ENCODE measurements at places on chromosomes 5 and 9.

DNA sequence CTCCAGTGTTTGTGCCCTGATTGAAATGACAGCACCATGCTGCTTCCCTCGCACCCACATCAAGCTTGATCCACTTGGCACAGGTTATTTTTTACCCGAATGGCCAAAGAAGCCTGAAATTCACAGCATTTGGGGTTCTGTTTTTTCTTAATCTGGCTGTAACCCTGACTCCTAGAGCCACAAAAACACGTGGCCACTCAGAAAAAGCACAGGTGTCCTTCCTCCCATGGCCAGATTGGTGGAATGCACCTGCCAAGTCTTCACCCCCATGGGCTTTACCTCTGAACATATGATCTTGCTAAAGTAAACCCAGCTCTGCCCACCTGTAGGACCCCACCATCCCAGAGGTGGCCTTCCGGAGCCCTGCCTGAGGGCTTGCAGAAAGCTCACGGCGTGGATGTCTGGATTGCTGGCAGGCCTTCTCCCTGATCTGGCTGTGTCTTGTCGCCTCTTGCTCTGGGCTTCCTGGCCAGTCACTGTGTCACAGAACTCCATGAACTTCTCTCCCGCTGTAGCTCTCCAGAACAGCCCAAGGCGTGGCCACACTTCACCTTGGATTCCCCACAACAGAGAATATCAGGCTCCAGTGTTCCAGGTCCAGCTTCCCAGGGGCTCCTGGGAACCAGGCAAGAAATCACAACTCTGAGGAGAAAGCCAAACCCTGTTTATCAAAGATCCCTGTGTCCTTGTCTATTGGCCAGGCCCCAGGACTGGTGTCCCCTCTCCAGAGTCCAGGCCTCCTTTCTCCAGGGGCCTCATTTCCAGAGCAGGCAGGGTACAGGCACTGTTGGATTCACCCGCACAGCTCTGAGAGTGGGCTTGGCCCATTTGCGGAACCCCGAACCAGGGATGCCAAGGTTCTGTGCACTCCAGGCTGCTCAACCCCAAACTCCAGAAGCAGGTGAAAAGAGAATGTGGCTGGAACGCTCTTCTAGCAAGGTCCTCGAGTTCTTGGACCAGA, 272.5 kb downstream of the SYK start:
- DNase-seq: no peak

- DNase-seq: peak; percentile 67
Measured at GRCh38 chr9:4243877-4244812, 55.7 kb downstream of the GLIS3 start.

GRCh38 chr5:126348855-126349635, 74.2 kb upstream of the GRAMD2B start:
- no peak for DNase-seq

DNA sequence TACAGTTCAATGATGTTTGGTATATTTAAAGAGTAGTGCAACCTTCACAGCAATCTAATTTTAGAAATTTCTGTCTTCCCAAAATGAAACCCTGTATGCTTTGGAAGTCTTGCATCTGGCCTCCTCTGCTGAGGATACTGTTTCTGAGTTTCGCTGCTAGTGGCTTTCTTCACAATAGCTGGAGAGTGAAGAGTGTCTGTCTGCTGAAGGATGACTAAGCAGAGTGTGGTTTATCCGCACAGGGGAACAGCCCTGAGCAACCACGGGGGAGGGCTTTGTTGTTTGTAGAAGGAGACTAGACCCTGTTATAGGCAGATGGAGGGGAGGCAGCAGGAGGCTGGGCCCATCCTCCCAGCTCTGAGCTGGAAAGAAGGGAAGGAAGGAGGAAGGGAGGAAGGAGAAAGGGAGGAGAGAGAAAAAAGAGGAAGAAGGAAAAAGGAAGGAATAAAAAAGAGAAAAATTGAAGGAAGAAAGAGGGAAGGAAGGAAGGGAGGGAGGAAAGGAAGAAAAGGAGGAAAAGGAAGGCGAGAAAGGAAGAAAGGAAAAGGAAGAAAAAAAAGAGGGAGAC, 10.5 kb upstream of the IRX2 start:
- DNase-seq: no peak

DNA sequence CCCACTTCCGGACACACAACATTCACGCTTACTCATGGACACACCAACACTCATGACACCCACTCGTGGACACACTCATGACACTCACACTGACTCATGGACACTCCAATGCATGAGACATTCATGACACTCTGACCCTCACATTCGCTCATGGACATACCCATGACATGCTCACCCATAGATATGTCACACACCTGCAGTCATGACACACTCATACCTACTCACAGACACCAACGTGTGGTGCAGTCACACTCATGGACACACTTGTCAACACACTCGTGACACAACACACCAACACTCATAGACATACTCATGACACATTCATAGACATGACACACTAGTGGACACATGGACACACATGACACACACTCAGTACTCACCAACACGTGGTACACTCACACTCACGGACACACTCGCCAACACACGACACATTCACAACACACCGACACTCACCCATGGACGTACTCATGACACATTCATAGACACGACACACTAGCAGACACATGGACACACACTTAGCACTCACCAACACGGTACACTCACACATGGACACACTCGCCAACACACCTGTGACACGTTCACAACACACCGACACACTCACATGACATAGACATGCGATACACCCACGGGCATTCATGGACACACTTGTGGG, 73.4 kb downstream of the PHF2 start:
- DNase-seq: no peak

DNA sequence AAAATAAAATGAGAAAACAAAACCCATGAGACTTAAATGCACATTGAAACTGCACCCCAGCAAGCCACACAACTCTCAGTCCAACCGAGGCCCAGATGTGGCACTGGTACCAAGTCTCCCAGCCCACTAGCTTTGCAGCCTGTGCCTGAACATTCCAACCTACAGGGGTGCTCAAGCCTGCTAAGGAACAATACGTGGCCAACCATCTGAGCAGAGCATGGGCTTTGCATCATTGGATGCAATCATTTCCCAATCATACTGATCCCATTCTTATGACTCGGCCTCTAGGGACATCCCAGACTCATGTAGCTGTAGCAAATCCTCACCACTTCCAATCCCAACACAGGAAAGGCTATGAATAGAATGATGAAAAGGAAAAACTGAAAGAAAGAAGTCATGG, 297.2 kb downstream of the SPOCK1 start:
- DNase-seq: no peak

DNA sequence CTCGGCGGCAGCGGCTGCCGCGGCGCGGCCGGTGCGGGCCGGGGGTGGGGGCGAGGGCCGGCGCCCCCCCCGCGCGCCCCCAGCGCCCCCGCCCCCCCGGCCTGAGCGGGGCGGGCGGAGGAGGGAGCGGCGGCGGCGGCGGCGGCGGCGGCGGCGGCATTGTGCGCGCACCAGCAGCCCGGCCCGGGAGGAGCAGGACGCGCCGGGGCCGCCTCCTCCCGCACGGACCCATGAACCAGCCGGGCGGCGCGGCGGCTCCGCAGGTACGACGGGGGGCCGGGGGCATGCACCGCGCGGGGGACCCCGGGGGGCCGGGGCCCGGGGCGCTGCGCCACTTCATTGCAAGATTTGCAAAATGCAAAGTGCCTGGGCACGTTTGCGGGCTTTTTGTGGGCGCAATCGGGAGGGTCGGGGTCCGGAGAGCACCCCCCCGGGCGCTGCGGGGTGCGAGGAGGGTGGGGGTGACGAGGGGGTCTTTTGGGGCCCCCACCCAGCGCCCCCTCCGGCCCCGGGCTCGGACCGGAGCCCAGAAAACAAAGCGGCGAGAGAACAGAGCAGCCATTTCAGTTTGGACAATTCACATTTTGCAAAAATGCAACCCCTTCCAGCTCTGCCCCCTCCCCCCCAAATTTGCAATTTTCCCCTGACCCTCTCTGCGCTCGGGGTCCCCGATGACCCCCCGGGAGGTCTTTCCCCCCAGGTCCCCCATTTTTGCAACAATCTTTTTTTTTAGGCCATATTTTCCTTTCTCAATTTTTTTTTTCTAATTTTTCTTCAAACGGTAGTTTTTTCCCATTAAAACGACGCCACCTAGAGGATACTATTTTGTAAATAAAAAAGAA, at the start of gene ZNF618:
ZNF618 (plus strand) TSS at position 159 of the 842 bp plus-strand sequence; CDS start at position 231, 72 bp downstream.
- DNase-seq: peak; percentile 50

DNA sequence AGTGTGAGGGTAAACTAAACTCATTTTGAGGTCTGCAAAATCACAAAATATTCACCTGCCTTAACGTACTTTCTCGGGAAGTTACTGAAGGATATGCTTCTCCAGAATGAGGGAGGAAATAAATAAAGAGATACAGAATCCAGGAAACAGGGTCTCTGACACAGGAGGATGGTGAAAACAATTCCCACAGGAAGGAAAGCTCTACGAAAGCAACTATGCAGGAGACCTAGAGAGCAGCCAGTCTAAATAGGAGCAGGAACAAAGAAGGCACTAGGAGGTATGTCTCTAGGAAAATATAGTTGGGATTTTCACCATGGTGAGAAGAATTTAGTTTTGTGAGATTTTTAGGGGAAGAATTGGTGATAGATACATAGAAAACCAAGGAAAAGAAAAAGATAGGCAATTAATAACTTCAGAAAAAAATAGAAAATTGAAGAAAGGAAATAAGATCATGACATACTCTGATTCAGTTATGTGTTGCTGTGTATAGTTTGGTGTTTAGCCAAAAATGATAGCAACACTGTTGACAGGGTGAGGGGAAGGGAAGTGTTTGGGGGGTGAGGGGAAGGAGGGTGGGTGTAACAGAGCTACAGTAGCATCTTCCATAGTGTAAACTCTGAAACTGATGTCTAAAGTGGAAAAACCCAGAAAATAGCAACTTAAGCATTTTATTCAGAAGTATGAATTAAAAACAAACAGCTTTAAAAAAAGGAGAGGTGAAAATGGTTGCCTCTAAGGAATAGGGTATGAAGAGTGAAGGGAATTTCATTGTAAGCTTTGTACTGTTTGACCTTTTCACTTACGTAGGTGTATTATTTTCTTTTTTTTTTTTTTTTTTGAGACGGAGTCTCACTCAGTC, 9.8 kb downstream of the GPR21 start:
- no peak for DNase-seq

GRCh38 chr5:34499001-34499734, 157.0 kb upstream of the RAI14 start:
- DNase-seq: no peak

GRCh38 chr9:76194896-76195295, 199.3 kb downstream of the RFK start:
- no peak for DNase-seq

GRCh38 chr9:115132648-115133047, 14.7 kb upstream of the TNC start:
- no peak for DNase-seq

GRCh38 chr5:124922255-124922975, 176.0 kb upstream of the ZNF608 start:
- no peak for DNase-seq

DNA sequence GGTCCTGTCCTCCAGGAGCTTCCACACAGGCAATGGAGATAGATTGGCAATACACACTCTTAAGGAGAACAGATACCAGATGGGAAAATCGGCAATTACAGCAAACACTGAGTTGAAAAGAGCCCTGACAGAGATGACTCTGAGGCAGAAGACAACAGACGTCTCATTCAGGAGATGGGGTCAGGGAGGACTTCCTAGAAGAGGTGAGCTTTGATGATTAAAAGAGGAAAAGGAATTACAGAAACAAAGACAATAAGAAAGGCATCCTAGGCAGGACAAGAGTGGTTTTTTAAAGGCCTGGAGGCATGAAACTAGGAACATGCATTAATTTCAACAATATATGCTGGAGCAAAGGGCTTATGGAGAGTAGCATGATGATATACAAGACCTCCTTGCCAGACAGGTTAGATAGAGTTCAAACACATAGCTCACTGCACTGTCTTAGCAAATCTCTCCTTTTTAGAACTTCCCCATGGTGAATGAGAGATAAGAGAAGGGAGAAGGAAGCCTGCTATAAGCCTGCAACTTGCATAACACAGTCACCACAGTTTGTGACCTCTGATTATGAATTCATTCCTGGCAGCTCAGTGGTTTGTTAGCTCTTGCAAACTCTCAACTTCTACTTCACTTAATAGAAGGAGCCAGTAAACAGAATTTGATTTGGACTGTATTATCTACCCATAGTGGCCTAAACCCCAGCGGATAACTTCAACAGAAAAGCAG, 48.5 kb downstream of the SIL1 start:
- DNase-seq: no peak

DNA sequence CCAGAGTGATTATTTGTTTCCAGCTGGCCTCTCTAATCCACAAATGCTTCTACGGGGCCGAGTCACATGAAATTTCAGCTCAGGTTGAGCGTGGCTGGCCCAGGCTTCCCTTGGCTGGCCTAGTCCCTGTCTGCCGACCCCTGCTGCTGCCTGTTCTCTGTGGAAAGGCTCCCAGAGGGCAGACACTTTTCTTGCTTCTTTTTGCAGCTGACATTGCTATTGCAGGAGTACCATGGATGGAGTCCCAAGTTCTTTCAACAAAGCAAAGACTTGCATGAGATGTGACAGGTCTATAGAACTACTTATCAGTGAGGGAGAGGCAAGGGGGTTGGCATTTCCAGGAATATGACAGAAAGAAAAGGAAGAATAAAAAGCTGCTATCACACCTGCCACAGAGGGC, 287.4 kb upstream of the ARRDC3 start:
- DNase-seq: no peak

DNA sequence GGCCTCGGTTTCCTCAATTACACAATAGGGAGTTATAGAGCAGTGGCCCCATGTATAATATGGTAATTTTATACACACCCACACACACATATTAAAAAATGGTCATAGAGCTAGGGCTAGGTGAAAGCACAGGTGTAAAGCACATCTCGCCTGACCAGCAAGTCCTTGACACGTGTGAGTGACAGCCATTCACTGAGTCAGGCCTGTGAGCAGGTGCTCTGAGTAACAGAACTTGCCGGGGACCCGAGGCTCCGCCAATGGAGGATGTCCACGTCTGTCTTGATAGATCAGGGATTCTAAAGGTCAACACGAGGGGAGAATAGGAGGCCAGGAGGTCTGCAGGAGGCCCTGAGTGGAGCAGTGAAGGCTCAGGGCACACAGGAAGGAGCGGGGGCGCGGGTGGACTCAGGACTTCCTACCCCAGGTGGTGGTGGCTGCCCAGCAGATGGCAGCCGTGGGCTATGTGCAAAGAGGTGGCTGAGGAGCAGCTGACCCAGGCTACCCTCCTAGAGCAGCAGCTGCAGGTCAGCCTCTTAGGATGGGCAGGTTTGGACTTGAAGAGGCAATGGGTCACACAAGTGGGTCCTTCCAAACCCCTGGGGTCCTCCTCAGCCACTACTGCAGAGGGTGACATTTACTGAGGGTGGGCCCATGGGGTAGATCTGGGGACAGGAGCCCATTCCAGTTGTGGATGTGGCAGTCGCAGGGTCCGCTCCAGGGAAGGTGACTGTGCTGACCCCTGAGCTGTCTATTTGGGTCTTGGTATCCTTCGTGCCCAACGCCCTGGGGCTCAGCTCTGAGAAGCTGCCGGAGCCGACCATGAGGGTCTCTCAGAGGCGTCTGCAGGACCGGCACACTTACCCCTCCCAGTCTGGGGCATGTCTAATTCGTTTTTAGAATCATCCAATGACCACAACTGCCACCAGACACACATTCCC, 45.9 kb downstream of the PRRT1B start:
- peak; percentile 52 for DNase-seq

GRCh38 chr5:88924330-88924657, 41.3 kb upstream of the MEF2C start:
- no peak for DNase-seq

- no peak for DNase-seq
Measured at GRCh38 chr9:26358836-26359235, 533.8 kb downstream of the CAAP1 start.

Data from NCI-H1105 treated with DMSO at 0.1 percent for 48 hours (cell line).